A549 (cell line): ENCODE measurements at places on chromosomes 13 and 19.

DNA sequence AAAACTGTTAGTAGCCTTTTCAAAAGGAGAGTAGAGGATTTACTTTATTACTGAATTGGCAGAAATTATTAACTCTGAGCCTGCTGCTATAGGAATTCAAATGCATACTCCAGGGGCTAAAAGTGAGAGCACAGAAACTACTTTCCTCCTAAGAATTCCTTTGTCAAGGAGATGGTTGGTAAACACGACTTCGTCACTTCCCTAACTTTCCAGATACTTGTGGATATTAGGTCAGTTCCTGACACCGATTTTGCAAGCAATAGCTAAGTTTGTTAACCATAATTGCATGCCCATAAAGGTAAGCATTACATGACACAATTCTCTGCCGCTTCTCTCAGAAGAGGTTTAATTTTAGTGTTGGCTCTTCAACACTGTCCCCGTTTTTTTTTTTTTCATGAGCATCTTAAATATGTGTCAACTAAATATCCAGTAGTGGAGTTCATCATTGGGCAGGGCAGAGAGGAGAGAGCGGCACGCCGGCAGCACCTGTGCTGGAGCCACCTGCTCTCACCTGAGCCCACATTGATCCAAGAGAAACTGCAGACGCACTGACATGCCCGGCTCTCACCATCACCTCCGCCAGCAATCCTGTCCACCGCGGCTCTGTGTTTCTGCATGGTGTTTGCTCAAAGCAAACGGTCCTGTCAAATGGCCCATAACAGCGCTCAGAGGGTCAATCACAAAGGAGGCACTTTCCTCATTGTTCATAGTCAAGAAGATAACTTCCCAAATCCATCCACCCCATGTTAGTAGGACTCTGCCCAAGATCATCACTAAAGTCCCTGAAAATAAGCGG lies 2.6 kb downstream of the MED26 start:
- DNase-seq = no peak

DNA sequence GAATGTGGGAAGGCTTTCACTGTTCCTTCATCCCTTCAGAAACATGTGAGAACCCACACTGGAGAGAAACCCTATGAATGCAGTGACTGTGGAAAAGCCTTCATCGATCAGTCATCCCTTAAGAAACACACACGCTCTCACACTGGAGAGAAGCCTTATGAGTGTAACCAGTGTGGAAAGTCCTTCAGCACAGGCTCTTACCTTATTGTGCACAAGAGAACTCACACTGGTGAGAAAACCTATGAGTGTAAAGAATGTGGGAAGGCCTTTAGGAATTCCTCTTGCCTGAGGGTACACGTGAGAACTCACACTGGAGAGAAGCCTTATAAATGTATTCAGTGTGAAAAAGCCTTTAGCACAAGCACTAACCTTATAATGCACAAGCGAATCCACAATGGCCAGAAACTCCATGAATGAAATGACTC lies 18.6 kb downstream of the ZNF177 start:
- peak; percentile 9 for DNase-seq

- DNase-seq = no peak
Observed at GRCh38 chr19:51811344-51811743, 16.4 kb downstream of the FPR3 start.

DNA sequence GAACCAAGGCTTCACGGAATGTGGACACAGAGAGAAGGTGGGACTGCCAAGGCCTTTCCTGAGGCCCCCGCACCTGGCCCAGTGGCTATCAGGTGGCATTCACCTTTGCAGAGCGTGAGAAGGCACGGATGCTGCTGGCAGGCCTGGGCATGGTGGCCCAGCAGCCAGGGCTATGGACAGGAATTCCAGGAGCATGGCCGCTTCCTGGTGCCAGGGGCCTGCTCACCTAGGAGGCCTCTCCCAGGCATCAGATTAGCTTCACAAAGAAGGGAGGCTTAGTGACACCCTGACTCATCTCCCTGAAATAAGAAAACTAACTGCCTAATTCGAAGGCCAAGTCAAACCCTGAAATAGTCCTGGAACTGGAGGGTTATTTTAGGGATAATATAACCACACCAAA lies 155.8 kb downstream of the TEX29 start:
- DNase-seq = no peak

DNA sequence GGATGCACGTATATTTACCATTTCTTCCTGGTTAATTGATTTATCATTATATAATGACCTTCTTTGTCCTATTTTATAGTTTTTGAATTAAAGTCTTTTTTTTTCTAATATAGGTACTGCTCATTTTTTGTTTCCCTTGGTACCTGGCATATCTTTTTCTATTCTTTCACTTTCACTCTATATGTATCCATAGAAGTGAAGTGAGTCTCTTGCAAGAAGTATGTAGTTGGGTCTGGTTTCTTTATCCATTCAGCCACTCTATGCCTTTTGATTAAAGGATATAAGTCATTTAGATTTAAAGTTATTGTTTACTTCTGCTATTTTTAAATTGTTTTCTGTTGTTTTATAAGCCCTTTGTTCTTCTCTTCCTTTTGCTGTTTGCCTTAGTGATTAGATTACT lies 194.3 kb upstream of the SLITRK6 start:
- no peak for DNase-seq

GRCh38 chr13:27053210-27053884 lies 118.3 kb downstream of the USP12 start:
- DNase-seq = no peak

DNA sequence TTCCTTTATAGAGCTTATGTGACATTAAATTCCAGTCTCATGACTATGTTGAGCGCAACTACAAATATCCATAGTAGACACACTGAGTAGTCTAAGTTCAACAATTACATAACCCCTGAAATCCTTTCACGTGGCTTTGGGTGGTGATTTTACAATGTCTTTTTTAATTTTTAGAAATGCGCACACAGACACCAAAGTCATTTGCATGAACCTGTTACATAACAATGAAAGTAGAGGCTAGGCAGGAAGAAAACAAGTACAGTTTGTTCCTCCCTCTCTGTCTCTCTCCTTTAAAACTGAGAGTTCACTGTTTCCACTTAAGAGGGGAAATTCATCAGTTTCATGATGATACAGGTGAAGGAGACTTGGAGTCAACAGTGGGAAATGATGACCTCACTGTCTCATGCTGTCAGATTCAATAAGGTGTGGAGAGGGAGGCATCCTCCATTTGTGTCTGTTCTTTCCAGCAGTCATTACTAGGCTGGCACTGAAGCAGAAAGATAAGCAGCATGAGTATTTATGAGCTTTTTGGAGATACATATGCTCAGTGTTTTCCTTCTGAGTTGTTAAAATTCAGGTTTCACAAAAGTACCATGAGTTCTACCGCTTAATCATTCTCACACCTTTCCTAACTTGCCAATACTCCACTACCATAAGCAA lies 201.8 kb downstream of the LHFPL6 start:
- DNase-seq = no peak

DNA sequence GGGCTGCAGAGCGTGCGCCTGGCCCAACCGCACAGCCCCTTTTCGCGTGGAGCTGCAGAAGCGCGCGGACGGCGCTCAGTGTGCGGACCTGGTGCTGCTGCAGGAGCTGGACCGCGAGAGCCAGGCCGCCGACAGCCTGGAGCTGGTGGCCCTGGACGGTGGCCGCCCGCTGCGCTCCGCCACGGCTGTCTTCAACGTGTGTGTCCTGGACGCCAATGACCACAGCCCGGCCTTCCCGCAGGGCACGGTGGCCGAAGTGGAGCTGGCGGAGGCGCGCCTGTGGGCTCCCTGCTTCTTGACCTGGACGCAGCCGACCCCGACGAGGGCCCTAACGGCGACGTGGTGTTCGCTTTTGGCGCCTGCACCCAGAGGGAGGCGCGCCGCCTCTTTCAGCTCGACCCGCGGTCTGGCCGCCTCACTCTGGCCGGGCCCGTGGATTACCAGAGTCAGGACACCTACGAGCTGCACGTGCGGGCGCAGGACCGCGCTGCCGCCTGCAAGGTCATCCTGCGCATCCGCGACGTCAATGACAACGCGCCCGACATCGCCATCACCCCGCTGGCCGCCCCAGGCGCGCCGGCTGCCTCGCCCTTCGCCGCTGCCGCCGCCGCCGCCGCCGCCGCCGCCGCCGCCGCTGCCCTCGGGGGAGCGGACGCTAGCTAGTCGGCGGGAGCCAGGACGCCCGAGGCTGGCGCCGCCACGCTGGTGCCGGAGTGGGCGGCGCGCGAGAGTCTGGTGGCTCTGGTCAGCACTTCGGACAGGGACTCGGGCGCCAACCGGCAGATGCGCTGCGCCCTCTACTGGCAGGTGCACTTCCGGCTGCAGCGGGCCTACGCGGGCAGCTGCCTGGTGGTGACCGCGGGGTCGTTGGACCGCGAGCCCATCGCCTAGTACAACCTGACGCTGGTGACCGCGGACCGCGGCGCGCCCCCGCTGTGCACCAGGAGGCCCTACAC lies 172.2 kb downstream of the OLFM4 start:
- DNase-seq = no peak

DNA sequence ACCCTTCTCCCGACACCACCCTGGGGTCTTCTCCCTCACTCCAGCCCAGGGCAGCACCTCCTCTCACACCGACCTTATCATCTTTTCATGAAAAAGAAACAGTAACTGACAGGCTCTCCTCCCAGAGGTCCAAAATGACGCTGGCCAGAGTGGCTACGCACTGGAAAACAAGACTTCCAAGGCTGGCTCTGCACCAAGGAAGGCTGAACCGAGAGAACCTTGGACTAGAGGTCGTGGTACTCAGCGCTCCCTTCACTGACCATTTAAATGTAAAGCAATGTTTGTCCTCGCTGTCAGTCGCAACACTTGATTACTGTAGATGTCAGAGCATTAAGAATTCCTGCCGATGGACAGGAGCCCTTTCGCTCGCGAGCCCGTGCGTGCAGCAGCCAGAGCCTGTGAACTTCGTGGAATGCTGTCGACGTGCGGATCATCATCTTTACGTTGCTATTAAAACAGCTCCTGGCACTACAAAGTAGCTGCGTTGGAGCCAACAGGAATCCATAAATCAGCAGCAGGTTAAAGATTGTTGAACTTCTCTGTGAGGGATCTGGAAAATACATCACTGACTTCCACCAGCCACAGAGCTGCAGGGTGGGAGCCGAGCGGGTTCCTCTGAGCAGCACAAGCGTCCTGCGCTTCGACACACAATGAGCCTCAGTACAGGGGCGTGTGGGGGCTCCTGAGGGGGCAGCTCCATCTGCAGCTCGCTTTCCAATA lies 125.5 kb upstream of the MCF2L start:
- DNase-seq = no peak

DNA sequence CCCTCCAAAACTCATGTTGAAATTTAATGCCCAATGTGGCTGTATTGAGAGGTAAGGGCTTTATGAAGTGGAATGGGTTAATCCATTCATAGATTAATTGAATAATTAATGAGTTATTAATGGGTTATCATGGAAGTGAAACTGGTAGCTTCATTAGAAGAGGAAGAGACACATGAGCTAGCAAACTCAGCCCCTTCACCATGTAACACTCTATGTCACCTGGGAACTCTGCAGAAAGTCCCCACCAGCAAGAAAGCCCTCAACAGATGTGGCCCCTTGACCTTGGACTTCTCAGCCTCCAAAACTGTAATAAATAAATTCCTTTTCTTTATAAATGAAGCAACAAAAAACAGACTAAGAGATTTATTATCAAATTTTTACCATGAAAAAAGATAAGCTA lies 223.5 kb downstream of the KLF12 start:
- DNase-seq = no peak

DNA sequence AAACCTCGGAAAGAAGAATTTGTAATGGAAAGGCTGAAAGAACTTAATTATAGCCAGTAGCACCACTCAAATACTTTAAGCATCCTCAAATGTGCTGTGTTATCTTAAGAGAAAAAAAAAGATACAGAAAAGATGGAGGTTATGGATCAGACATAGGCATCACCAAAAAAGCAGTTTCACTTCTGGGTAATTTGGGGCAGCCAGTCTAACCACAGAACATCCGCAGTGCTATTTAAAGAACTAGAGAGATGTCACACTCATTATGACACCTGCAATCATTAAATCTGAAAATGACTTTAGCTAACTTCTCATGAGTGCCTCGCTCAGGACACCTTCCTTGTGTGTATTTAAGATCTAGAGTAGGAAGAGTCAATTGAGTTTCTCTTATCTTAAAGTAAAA lies 211.8 kb downstream of the RBM26 start:
- no peak for DNase-seq

- DNase-seq = no peak
Observed at GRCh38 chr13:113663934-113664333, 3.1 kb upstream of the GRK1 start.

DNA sequence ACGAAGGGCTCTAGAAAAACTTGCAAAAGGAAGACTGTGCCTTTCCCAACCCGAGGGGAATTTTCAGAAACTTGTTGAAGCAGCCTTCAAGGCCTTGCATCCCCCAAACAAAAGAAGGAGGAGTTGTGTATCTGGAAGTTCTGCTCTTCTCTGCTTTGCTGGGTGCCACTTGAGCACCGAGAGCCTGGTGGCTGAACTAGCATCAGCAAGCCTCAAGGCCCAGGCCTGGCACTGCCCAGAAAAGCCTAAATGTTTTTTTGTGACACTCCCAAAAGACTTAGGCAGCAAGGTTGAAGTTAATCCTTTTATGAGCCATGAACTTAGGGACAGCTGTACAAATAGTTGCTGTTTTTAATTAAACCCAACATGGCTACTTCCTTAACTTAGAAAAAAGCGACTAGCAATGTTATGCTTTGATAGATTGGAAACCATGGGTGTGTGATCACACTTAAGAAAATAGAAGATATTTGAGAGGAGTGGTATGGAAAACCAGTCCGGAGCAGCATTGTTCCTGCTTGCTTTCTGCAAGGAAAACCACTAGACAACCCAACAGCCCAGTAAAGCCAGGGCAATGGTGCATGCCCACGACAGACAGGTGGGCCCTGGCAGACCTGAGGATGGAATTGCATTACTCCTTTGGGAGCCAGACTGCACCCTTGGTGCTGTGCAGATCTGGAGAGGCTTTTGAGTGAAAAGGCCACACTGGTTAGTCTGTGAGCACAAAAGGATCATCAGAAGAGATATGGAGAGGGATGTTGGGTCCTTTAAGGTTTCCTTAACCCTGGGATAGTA lies 788 bp upstream of the DLEU7 start:
- DNase-seq = no peak

- DNase-seq = no peak
Observed at GRCh38 chr13:79772811-79773210, 291.9 kb downstream of the NDFIP2 start.

DNA sequence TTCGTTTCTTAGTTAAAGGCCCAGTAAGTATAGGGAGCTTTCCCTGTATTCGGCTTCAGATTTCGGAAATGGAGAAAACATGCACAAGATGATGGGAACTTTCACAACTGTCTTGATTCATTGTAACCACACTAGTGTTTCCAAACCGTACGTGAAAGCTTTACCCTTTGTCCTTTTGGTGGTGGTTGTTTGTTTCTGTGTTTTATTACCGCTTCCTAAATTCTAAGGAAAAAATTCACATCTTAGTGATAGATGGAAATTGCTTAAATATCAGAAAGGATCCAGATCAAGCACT lies 504 bp upstream of the VWA8 start:
- DNase-seq = no peak

GRCh38 chr19:17448131-17448967 lies at the start of gene TMEM221:
TMEM221 (minus strand) TSS chr19:17448668; CDS start chr19:17448462, 206 bp downstream.
- peak; percentile 66 for DNase-seq

- DNase-seq = no peak
Observed at GRCh38 chr13:54004026-54004699, 975.5 kb downstream of the OLFM4 start.

GRCh38 chr19:49016067-49016839 lies 638 bp downstream of the LHB start:
- no peak for DNase-seq

GRCh38 chr13:74040200-74040599 lies 94.0 kb downstream of the KLF12 start:
- DNase-seq = peak; percentile 56
